ENCODE measurements at places on chromosomes 5 and 9.

DNA sequence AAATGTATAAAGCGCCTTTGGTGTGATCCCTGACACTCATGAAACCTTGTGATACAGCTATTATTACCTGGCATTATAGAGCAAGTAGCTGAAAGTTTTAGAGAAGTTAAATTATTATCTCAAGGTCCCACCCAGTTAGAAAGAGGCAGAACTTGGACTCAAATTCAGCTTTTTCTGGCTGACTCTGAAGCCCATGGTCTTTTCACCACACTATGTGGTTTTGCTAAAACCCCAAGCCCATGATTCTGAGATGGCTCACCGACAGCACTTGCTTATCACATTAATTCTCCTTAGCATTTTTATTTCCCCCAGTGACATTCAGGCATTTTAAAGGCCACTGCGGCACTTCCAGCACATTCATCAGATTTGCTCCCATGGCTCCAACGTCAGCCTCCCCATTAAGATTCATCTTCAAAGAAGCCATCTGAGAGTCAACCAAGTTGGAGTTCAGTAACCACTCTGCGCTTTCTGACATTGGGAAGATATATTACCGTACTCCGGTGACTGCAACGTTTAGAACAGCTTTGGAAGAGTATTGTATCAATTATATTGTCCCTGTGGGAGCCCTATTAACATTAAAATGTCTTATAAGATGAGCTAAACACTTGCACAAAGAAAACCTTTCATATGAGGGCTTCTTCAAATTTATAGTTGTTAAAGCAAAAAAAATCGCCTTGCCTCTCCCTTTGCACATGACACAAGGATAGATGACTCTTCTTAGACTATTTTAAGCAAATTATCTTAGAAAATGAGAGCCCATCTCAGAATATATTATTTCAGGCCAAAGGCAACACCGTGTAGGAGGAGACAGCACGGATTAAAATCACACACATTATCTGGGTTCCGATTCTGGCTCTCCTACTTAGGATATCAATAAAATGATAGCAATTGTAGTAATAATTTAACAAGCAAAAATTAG, 638.1 kb downstream of the ACTL7B start:
- no peak for DNase-seq

DNA sequence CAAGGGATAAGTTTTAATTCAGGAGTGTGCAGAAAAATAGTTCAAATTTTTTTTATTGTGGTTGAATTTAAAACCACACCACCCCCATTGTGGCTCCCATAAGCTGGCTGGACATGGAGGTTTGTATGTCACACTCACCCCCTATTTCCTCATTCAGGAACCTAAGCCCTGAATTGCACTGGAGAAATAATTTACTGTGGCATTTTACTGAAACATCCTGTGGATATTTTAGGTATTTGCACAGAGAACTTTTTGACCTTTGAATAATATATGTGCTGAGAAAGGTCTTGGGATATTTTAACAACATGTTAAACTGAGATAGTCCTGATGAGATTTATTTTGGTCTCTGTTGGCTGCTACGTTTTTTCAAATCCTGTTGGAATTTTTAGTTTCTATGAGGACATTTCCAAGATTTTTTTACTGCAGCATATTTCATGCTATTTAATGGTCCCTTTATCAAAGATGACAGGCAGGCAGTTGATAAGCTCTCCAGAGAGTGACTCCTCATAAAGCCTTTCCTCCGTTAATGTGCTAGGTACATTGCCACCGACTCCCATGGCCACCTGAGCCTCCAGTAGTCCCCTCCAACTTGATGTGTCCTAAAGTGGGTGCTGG, 51.2 kb upstream of the PALM2AKAP2 start:
- DNase-seq, result no peak

GRCh38 chr5:71925608-71926091, 181.6 kb upstream of the MAP1B start:
- DNase-seq, result no peak

- DNase-seq, result no peak
Measured at GRCh38 chr5:14551211-14551610, 30.4 kb upstream of the OTULINL start.

GRCh38 chr5:151591144-151591819, at the start of gene FAT2:
TSS of gene FAT2 (minus strand) at chr5:151591331. CDS start at chr5:151568931, 22,400 bp downstream.
- no peak for DNase-seq

DNA sequence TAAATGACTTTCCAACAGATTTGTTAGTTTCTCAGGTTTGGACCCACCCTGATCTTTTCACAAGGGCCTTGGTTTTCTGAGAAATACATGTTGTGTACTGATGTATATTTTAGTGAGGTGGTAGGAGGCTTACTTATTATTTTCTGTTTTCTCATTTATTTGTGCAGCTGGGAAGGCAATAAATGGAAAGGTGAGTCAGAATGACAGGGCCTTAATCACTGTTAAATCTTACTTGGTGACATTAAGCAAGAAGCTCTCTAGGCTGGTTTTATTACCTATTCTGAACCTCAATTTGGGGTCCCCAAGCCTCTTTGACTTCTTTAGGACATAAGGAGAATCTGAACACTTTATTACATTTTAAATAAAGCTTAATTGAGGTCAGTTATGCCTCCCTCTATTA, 214.0 kb upstream of the DAB2 start:
- DNase-seq, result no peak

DNA sequence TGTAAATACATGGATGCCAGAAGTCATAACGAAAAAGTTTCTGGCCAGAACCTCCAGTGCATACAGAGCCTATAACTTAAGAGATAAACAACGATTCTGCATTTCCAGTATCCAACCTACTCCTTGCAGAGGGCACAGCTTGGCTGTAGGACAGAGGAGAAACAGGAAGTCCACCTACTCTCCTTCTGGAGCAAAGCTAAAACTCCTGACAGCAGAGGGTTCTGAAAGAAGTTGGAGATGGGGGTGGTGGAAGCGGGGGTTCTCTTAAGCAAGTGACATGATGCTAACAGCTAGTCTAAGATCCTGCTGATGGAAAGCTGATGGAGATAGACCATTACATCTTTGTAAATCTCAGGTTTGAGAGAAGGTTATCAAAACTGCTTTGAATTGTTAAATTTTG, 35.5 kb upstream of the CTNNAL1 start:
- no peak for DNase-seq

DNA sequence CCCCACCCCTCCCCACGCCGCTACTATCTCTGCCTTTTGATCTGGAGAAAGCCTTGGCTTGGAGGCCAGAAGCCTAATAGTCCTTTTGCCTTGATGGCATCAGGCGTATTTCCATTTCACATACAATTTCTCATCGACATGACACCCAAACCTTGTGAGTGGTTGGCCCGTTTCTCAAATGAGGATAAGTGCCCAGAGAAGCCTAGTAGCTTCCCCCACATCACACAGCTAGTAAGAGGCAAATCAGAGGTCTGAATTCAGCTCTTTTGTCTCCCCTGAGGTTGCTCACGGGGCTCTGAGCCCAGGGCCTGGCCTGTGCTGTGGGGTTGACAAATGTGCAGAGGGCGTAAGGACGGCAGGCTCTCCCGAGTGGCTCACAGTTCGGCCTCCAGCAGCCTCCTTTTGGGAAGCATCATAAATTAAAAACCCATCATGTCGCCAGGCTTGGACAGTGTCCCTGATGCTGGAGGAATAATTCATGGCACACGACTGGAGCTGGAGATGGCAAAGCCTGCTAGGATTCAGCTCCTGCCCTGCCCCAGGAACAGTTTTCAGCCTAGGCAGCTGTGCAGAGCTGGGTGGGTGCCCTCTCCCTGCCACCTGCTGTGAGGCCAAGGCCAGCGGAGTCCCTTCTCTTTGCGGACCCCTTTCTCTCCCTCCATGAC, 263.8 kb downstream of the NSG2 start:
- DNase-seq, result no peak

DNA sequence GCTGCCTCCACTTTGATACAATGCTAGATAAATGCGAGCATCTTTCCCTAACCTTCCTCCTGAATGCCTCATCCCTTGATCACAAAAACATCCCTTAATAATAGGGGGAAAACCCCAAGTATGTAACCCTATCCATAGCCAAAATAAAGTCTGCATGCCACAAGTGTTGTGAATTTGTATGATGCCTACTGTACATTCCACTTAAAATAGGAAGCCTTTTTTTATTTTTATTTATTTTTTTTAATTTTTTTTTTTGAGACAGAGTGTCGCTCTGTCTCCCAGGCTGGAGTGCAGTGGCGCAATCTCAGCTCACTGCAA, 207.0 kb downstream of the AOPEP start:
- DNase-seq, result no peak

DNA sequence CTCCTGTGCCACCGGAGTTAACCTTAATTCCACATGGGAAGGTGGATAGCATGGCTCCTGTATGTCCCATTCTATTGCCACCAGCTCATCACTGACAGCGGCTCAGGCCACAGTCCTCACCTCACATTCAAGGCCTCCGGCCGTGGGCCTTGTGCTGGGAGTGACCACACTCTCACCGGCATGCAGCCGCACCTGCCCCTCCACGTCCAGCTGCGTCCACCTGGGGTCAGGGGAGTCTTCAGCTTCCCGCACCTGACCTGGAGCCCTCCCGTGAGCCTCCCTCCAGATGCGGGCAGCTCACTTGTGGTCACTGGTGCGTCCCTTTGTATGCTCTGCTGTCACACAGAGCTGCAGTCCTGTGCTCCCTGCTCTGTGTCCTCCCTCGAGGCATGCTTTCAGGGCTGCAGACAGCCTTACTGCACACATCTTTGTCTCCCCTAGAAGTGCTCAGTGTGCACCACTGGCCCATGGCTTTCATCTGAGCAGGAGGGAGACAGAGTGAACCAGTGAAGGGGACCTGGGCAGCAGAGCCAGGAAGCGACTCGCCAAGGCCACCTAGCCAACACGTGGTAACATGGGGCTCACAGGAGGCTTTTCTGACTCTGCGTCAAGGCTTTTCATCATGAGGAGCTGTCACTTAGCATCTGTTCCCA, 210.1 kb downstream of the ERCC6L2 start:
- DNase-seq, result no peak

- DNase-seq, result no peak
Measured at GRCh38 chr9:90906316-90907055, 104.9 kb downstream of the SYK start.

DNA sequence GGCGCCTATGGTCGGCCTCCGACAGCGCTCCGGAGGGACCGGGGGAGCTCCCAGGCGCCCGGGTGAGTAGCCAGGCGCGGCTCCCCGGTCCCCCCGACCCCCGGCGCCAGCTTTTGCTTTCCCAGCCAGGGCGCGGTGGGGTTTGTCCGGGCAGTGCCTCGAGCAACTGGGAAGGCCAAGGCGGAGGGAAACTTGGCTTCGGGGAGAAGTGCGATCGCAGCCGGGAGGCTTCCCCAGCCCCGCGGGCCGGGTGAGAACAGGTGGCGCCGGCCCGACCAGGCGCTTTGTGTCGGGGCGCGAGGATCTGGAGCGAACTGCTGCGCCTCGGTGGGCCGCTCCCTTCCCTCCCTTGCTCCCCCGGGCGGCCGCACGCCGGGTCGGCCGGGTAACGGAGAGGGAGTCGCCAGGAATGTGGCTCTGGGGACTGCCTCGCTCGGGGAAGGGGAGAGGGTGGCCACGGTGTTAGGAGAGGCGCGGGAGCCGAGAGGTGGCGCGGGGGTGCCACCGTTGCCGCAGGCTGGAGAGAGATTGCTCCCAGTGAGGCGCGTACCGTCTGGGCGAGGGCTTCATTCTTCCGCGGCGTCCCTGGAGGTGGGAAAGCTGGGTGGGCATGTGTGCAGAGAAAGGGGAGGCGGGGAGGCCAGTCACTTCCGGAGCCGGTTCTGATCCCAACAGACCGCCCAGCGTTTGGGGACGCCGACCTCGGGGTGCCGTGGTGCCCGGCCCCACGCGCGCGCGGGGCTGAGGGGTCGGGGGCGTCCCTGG, 561 bp downstream of the DAPK1 start:
- DNase-seq, result no peak

GRCh38 chr9:70801181-70801829, 320.1 kb downstream of the TRPM3 start:
- no peak for DNase-seq

DNA sequence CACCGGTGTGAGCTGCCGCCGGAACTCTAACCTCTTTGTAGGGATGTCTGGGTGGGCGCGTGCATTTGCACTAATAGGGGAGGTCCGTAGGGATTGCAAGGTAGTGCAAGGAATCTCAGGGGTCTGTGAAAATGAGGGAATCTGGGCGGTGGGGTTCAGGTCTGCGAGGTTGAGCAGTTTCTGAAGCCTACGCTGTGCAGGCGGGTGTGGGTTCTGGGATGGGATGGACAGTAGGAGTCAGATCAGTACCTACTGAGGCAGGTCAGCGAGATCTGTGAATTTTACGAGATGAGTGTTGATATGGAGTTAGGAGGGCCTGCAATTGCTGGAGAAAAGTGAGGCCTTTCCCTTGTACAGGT, 856 bp upstream of the ATOSB start:
- no peak for DNase-seq
